ENCODE measurements at places on chromosomes 2 and 18. TPM values are rescaled to one million over a fixed set of nuclear protein-coding genes. Genes with fewer than 3 reads are reported as not detected.

- peaks cover 15% of the 10 kb centered on the region for H3K36me3 ChIP-seq
- H3K4me1 ChIP-seq = no peaks in the 10 kb centered on the region
- no peak for DNase-seq
- no peaks in the 10 kb centered on the region for H3K27me3 ChIP-seq
- H3K4me3 ChIP-seq = no peak overlapping the region
These were observed 17.3 kb upstream of the GTF2A1L start for GRCh38 chr2:48600204-48600813.

DNA sequence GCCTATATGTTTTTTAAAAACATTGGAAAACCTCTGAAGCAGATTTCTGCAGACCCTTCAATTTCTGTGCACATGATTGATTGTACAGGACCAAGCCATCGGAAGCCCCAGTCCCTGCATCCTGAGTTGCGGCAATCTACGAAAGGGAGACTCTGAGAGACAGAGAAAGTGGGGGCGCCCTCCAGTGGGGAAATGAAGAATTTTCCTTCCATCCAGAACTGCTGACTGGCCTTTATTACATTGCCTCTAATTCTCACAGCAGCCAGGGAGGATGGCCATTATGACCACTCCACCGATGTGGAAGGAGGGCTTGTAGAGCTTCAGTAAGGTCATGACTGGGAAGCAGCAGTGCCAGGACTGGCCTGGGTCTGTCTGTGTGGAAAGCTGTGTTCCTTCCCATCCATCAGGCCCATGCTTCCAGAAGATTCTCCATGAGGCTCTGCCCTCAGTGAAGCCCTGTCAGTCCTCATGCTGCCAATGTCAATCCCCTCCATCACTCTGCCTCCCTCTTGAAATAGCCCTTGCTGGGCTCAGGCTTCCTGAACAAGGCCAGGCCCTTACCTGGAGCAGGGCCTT, 20.0 kb upstream of the RESP18 start:
- no peak overlapping the region for H3K4me3 ChIP-seq
- peak; percentile 55 for DNase-seq
- peaks cover 29% of the 10 kb centered on the region for H3K27me3 ChIP-seq
- H3K27ac ChIP-seq = no peak overlapping the region
- no peaks in the 10 kb centered on the region for H3K4me1 ChIP-seq

DNA sequence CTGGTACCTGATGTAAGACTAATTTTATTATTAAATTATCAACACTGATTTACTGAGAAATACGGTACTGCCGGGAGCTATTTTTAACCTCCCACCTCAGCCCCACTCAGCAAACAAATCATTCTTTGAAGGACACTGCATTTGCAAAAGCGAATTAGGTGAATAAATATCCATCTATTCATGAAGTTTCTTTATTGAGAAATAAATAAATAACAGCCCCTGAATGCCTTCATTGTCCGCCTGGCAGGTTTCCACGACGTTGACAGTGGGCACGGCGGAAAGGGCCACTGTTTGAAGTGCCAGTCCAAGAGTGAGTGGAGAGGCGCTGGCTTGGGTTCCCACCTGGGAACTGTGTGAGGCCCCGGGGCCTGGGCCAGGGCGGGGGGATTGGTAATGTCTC, 15.7 kb downstream of the C1QL2 start:
- H3K4me3 ChIP-seq = no peak overlapping the region
- H3K27me3 ChIP-seq = no peaks in the 10 kb centered on the region
- no peaks in the 10 kb centered on the region for H3K36me3 ChIP-seq
- H3K27ac ChIP-seq = no peak overlapping the region
- H3K4me1 ChIP-seq = no peaks in the 10 kb centered on the region

- no peaks in the 10 kb centered on the region for H3K27me3 ChIP-seq
- DNase-seq = no peak
- H3K4me3 ChIP-seq = no peak overlapping the region
- no peaks in the 10 kb centered on the region for H3K4me1 ChIP-seq
These were observed 747.4 kb upstream of the SLC8A1 start for GRCh38 chr2:41199334-41199733.

DNA sequence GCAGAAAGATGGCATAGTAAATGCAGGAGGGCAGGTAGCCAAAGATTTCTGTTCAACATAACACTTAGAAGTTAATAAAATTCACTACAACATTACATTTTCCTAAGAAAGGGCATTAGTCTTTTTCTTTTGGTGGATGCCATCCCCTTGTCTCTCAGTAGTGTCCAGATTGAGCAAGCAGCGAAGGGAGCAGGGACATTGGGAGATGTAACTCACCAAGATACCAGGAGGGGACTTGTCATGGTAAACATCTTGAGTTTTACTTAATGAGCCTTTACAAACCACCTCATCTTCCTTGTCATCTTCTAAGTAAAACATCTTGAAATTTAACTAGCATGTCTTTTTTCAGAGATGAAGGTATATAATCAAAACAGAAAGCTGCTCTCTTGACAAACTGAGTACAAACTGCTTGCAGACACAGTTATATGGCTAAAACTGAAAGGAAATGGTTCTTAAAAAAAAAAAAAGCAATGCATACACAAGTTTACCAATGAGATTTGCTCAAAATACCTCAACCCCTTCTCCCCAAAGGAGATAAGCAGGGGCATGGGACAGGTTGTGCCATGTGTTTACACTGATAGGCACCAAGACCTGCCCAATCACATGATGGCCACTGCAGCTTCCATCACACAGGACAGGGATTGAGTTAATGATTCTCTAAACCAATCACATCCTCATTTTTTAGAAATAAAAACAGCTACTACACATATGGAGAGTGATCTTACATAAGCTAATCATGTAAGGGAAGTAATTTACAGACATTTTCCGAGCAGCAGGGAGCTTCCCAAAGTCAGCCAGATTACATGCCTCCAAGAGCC, 30.3 kb downstream of the LPIN2 start:
- H3K4me1 ChIP-seq = peaks cover 89% of the 10 kb centered on the region
- peak overlapping the region; percentile 75 for H3K27ac ChIP-seq
- peak overlapping the region; percentile 15 for H3K4me3 ChIP-seq
- H3K36me3 ChIP-seq = no peaks in the 10 kb centered on the region

Gene LOXL3
- total RNA-seq = 12.1 TPM

- no peak overlapping the region for H3K27ac ChIP-seq
- H3K27me3 ChIP-seq = no peaks in the 10 kb centered on the region
- H3K4me3 ChIP-seq = no peak overlapping the region
- DNase-seq = no peak
- no peaks in the 10 kb centered on the region for H3K36me3 ChIP-seq
These were observed 487.7 kb downstream of the ERBB4 start for GRCh38 chr2:212050871-212051270.

Gene CCDC74B
- total RNA-seq = 7.2 TPM

Gene KIAA2012
- total RNA-seq = 2.8 TPM

DNA sequence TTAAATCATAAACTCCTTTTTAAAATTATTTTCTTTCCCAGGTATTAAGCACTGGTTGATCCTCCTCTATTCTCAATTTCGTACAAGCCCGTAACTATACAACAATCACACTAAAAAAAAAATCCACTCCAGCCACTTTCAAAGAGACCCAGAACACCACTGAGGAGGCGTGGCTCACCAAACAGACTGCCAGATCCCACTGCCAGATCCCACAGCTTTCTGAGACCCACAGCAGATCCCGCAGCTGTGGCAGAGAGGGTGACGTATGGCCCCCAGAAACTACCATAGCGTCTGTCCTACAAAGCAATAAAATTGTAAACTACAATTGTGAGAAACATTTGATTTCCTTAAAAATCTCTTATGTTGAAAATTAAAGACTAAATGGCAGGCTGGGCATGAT, 230.7 kb upstream of the PXDN start:
- H3K27ac ChIP-seq = no peak overlapping the region
- H3K27me3 ChIP-seq = peaks cover 5% of the 10 kb centered on the region
- no peaks in the 10 kb centered on the region for H3K4me1 ChIP-seq
- H3K4me3 ChIP-seq = no peak overlapping the region
- no peaks in the 10 kb centered on the region for H3K36me3 ChIP-seq

DNA sequence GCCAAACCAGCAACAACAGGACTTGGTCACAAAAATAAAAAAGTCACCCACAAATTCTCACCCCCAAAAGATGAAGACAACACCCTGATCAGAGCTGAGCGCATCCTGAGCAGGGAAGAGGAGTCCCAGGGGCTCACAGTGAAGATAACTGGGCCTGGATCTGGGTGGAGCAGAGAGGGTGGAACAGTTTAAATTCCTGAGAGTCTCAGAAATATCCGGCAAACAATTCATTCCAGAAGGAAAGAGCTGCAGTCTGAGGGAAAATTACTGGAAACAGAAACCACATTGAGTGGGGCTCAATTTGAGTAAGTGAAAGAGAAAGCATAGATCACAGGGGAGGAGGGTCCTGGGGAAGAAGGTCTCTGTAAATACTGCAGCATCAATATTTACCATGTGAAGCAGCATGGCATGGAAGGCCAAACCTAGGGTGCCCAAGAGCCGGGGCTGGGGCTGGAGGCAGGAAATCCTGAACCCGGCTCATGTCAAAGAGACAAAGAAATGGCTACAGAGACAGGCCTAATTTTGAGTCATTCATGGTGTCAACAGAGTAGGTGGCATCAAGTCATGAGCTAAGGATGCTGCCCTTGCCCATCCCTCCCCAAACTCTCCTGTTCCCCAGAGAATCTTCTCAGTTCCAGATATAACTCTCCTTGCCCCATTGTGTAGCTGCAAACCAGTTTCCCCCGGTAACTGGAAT, 61.4 kb upstream of the ZBTB7C start:
- no peak for DNase-seq
- H3K4me3 ChIP-seq = no peak overlapping the region
- no peaks in the 10 kb centered on the region for H3K36me3 ChIP-seq
- H3K27ac ChIP-seq = peak overlapping the region; percentile 36
- H3K4me1 ChIP-seq = peaks cover 14% of the 10 kb centered on the region
- no peaks in the 10 kb centered on the region for H3K27me3 ChIP-seq

DNA sequence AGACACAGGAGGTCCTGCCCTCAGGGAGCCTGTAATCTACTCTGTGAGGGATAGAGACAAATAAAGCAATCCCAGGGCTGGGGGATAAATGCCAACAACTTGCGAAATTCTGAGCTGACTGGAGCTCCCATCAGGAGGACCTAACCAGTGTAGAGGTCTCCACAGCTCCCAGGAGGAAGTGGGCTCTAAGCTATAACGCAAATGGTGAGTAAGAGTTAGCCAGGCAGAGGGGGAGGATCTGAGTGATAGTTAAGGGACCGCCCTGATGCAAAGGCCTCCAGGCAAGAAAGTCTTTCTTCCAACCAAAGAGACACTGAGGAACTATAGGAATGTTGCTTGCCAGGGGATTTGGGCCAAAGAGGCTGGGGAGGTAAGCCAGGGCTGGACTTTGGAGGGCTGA, 16.0 kb upstream of the ZNF532 start:
- no peak for DNase-seq
- no peaks in the 10 kb centered on the region for H3K27me3 ChIP-seq
- H3K36me3 ChIP-seq = no peaks in the 10 kb centered on the region
- H3K27ac ChIP-seq = no peak overlapping the region
- peaks cover 6% of the 10 kb centered on the region for H3K4me1 ChIP-seq
- no peak overlapping the region for H3K4me3 ChIP-seq

GRCh38 chr2:23593752-23594459, 208.9 kb downstream of the KLHL29 start:
- DNase-seq = peak; percentile 41
- no peak overlapping the region for H3K27ac ChIP-seq
- H3K36me3 ChIP-seq = no peaks in the 10 kb centered on the region
- no peaks in the 10 kb centered on the region for H3K4me1 ChIP-seq

GRCh38 chr2:180952082-180952481, 28.3 kb upstream of the UBE2E3 start:
- DNase-seq = no peak
- H3K27me3 ChIP-seq = no peaks in the 10 kb centered on the region
- no peak overlapping the region for H3K27ac ChIP-seq
- H3K4me1 ChIP-seq = no peaks in the 10 kb centered on the region
- H3K4me3 ChIP-seq = no peak overlapping the region

GRCh38 chr2:158061763-158062162, 39.9 kb upstream of the UPP2 start:
- H3K4me1 ChIP-seq = no peaks in the 10 kb centered on the region
- H3K36me3 ChIP-seq = no peaks in the 10 kb centered on the region
- no peak overlapping the region for H3K4me3 ChIP-seq
- no peaks in the 10 kb centered on the region for H3K27me3 ChIP-seq
- DNase-seq = no peak

DNA sequence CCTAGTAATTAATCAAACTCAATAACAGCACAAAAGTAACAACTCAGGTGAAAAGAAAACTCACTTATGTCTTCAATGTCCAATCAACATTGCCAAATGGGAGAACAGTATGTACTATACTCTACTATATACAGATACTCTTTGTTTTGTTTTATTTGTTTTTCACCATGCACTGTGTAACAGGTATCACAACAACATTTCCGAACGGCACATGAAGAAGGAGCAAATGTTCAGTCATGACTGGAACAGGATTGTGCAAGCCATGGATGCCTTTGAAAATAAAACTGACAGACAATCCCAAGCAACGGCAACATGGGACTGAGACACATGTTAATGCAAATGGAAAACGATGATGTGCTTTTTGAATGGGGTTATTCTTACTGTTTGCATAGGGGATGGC, 334.9 kb upstream of the THUMPD2 start:
- no peaks in the 10 kb centered on the region for H3K4me1 ChIP-seq
- H3K27me3 ChIP-seq = no peaks in the 10 kb centered on the region
- no peak for DNase-seq
- H3K4me3 ChIP-seq = no peak overlapping the region

Gene SERPINB12
- not detected for total RNA-seq

DNA sequence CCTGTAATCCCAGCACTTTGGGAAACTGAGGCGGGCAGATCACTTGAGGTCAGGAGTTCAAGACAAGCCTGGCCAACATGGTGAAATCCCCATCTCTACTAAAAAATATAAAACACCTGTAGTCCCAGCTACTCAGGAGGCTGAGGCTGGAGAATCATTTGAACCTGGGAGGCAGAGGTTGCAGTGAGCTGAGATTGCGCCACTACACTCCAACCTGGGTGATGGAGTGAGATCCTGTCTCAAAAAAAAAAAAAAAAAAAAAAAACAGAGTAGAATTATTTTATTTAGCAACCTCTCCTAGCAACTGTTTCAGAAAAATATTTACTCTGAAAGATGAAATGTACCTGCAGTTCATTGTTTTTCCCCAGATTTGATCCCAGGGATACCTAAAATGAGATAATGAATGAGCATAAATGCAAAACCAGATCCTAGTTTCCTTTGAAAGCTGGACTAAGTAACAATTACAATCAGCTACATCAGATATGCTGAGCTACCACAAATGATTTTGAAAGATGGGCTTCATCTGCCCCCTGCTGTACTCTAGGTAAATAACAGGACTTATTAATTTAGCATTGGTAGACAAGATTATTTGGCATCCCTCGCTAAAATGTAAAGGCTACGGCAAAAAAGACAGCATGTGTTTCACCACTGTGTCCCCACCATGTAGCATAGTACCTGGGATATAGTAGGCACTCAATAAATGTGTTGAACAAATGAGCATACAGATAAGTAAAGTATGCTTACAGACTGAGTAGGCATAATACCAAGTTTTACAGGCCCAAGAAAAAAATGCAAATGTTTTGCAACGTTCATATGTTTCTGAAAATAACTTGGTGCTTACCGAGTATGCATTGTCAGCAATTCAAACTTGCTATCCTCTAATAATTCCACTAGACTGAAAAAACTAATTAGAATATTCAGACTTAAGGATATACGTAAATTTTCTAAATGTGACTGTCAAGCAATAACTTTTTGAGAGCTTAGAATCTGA, 102.5 kb downstream of the ATL2 start:
- H3K27me3 ChIP-seq = no peaks in the 10 kb centered on the region
- H3K36me3 ChIP-seq = no peaks in the 10 kb centered on the region
- H3K27ac ChIP-seq = no peak overlapping the region
- no peak for DNase-seq

Data from lower lobe of right lung (tissue), 2 donors.